B cell (primary cell): ENCODE measurements at places on chromosomes 11 and 22. TPM values are rescaled to one million over a fixed set of nuclear protein-coding genes. Genes with fewer than 3 reads are reported as not detected.

- H3K36me3 ChIP-seq, result no peaks in the 10 kb centered on the region
- peaks cover 3% of the 10 kb centered on the region for H3K27me3 ChIP-seq
- no peak overlapping the region for H3K4me3 ChIP-seq
- no peaks in the 10 kb centered on the region for H3K4me1 ChIP-seq
- no peak for DNase-seq
Measured at GRCh38 chr11:11021563-11021962, 163.7 kb upstream of the ZBED5 start.

GRCh38 chr11:121348220-121348875 lies 55.8 kb downstream of the SC5D start:
- peaks cover 3% of the 10 kb centered on the region for H3K27me3 ChIP-seq
- peaks cover 2% of the 10 kb centered on the region for H3K4me1 ChIP-seq
- no peak overlapping the region for H3K27ac ChIP-seq
- H3K4me3 ChIP-seq, result no peak overlapping the region
- H3K36me3 ChIP-seq, result no peaks in the 10 kb centered on the region

GRCh38 chr11:99020352-99021225 lies at the start of gene CNTN5:
Gene CNTN5, plus strand, starts transcription at chr11:99020949.
- no peaks in the 10 kb centered on the region for H3K36me3 ChIP-seq
- H3K27ac ChIP-seq, result no peak within 1 kb of the TSS
- DNase-seq, result no peak
- no peak within 1 kb of the TSS for H3K4me3 ChIP-seq
- peaks cover 4% of the 10 kb centered on the region for H3K4me1 ChIP-seq

DNA sequence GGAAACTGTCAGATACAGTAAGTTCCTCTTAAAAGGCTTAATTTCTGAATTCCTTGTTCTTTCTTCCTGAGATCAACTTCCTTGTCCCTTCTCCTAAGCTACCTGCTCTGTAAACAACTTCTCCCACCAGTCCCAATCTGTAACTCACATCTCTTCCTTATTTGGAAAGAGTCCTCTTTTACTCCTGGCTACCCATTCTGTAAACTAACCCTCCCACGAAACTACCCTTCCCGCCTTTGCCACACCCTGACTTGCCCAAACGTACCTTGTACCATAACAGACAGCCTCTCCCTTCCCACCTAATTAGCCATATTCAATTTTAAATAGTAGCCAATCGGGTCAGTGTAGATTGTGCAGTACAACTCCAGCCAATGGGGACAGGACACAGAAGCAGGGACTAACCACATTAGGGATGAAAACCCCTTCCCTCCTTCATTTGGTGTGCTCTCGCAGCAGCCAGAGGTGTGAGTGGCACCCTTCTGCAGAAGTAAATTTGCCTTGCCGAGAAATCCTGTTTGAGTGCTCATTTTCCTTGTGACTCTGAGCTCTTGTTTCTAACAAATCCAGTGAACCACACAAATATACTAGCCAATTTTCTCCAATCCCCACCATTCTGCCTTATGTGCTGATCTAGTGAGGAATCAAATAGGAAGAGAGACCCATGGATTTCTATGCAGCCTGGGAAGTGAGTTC lies 49.5 kb downstream of the ZNF280B start:
- no peaks in the 10 kb centered on the region for H3K27me3 ChIP-seq
- H3K4me1 ChIP-seq, result peaks cover 12% of the 10 kb centered on the region
- H3K36me3 ChIP-seq, result no peaks in the 10 kb centered on the region
- H3K4me3 ChIP-seq, result no peak overlapping the region

GRCh38 chr22:33070600-33070999 lies 12.4 kb upstream of the SYN3 start:
- no peaks in the 10 kb centered on the region for H3K27me3 ChIP-seq
- H3K36me3 ChIP-seq, result no peaks in the 10 kb centered on the region
- DNase-seq, result no peak
- peaks cover 5% of the 10 kb centered on the region for H3K4me1 ChIP-seq
- no peak overlapping the region for H3K27ac ChIP-seq
- H3K4me3 ChIP-seq, result no peak overlapping the region

- no peak overlapping the region for H3K27ac ChIP-seq
- H3K36me3 ChIP-seq, result no peaks in the 10 kb centered on the region
- no peaks in the 10 kb centered on the region for H3K27me3 ChIP-seq
- DNase-seq, result no peak
- H3K4me1 ChIP-seq, result no peaks in the 10 kb centered on the region
Measured at GRCh38 chr11:112785719-112786118, 175.5 kb upstream of the NCAM1 start.

GRCh38 chr11:31927982-31928381 lies 116.9 kb upstream of the PAX6 start:
- no peak for DNase-seq
- no peak overlapping the region for H3K27ac ChIP-seq
- no peaks in the 10 kb centered on the region for H3K27me3 ChIP-seq
- H3K4me1 ChIP-seq, result no peaks in the 10 kb centered on the region
- H3K4me3 ChIP-seq, result no peak overlapping the region
- no peaks in the 10 kb centered on the region for H3K36me3 ChIP-seq

DNA sequence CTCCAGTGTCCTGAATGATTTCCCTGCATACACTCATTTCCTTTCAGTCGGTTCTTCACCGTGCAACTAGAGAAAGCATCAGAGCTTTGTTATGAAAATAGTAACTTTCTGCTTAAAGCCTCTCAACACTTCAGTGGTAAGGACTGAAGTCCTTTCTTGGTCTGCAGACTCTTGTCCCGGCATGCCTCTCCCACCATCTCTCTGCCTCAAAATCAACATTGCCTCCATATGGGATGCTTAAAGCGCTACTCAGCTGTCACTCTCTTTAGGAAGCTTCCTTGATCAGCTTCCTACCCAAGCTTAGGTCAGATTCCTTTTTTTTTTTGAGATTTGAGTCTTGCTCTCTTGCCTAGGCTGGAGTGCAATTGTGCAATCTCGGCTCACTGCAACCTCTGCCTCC lies 36.7 kb downstream of the APLP2 start:
- H3K36me3 ChIP-seq, result no peaks in the 10 kb centered on the region
- no peak overlapping the region for H3K4me3 ChIP-seq
- no peaks in the 10 kb centered on the region for H3K27me3 ChIP-seq
- no peak overlapping the region for H3K27ac ChIP-seq
- DNase-seq, result no peak
- no peaks in the 10 kb centered on the region for H3K4me1 ChIP-seq

DNA sequence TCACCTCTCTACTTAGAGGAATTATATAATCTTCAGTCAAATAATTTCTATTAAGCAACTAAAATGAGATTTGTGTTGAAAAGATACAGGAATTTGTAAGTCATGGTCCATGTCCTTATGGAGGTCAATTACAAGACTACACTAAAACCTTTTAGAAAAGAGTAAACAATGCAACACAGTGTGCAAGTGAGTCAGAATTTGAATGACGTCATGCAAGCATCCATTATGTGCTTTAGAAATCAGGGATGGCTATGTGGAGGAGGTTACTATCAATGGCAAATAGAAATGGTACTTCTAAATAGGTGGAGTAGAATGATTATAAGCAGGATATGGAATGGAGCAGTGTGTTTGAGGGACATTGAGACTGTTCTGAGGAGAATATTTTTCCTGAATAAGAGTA lies 16.6 kb downstream of the OR10D3 start:
- no peak for DNase-seq
- no peaks in the 10 kb centered on the region for H3K27me3 ChIP-seq
- no peaks in the 10 kb centered on the region for H3K36me3 ChIP-seq
- H3K4me3 ChIP-seq, result no peak overlapping the region

MFNG gene
- 95.9 and 109 TPM in 2 replicates for total RNA-seq

DNA sequence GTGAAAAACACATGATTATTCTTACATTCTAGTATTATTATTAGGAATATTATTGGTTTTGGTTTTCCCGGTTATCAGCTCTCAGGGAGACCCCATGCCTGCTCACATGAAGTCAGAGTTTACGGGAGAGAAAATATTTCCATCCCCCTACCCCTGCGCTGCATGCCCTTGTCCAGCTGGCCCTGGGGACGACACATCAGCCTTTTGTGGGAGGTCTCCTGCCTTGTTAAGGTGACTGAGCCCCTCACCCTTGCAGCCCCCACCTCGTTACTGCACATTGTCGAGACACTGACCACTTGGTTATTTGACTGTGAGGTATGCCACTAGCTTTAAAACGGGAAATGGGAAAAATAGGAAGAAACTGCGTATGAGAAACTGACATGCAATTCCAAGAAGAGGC lies 63.0 kb downstream of the PARVG start:
- H3K4me1 ChIP-seq, result no peaks in the 10 kb centered on the region
- no peak overlapping the region for H3K4me3 ChIP-seq
- H3K27me3 ChIP-seq, result peaks cover 5% of the 10 kb centered on the region
- DNase-seq, result no peak
- no peak overlapping the region for H3K27ac ChIP-seq
- no peaks in the 10 kb centered on the region for H3K36me3 ChIP-seq

- H3K4me1 ChIP-seq, result peaks cover 18% of the 10 kb centered on the region
- peaks cover 66% of the 10 kb centered on the region for H3K36me3 ChIP-seq
- H3K27me3 ChIP-seq, result no peaks in the 10 kb centered on the region
- H3K4me3 ChIP-seq, result no peak overlapping the region
Measured at GRCh38 chr11:67500831-67501715, 4.1 kb downstream of the PITPNM1 start.

MMP7 gene
- not detected in 2 replicates for total RNA-seq

DNA sequence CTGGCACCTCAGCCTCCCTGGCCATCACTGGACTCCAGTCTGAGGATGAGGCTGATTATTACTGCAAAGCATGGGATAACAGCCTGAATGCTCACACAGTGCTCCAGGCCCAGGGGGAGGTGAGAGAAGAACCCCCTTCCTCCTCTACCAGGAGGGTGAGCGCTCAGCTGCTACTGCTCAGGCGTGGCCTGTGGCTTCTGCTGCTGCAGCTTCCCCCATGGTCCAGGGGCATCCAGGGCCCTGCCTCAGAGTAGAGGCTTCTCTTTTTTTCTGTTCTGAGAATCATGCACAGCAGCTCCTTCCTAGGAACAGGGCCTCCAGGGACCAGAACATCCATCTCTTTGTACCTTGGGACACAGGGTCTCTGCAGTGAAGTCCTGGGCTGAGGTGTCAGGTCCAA lies 83.1 kb downstream of the VPREB1 start:
- peaks cover 49% of the 10 kb centered on the region for H3K4me1 ChIP-seq
- DNase-seq, result no peak
- no peaks in the 10 kb centered on the region for H3K36me3 ChIP-seq
- H3K4me3 ChIP-seq, result no peak overlapping the region

- peaks cover 40% of the 10 kb centered on the region for H3K4me1 ChIP-seq
- no peak for DNase-seq
- no peak overlapping the region for H3K27ac ChIP-seq
- no peak overlapping the region for H3K4me3 ChIP-seq
Measured at GRCh38 chr11:120547811-120548681, 36.5 kb downstream of the GRIK4 start.
